ENCODE measurements at places on chromosomes 6 and 20.

DNA sequence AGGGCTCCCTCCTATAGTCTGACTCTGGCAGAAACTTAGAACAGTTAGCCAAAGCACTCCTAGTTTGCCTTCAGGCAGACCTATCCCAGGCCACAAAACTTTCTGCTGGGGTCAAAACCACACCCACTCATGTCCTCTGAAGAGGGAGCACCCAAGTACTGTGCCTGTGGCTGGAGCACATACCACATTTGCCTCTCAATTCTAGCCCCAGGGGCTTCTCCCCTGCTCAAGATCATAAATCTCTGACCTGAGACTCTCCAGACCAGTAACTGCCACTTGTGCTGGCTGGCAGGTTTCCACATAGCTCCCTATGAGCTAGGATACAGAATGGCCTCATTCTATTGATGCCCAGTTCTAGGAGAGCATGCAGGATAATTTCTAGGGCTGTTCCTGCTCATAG, 781.0 kb downstream of the EYS start:
- no peak for DNase-seq

DNA sequence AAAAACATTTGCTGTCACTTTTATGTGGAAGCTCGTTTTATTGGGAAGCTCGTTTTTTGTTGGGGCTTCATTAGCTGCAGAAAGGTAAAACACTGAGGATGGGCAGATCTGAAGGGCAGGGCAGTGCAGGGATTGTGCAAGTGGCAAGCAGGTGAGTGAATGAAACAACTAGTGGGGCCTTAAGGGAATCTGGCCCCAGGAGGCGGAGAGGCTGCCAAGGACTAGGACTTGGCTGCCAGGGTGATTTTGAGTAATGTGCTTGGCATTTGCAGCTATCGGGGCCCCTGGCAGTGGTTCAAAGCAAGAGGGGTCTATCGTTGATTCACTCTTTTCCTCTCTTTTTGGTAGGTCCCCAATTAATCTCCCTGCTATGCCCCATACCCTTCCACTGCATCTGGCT, 11.5 kb downstream of the IL22RA2 start:
- DNase-seq = no peak

GRCh38 chr6:164795056-164795815, 514.2 kb downstream of the C6orf118 start:
- DNase-seq = no peak

GRCh38 chr20:21302664-21303060, 469 bp upstream of the XRN2 start:
- no peak for DNase-seq

GRCh38 chr6:67127041-67127440, 1420.0 kb upstream of the EYS start:
- DNase-seq = no peak

DNA sequence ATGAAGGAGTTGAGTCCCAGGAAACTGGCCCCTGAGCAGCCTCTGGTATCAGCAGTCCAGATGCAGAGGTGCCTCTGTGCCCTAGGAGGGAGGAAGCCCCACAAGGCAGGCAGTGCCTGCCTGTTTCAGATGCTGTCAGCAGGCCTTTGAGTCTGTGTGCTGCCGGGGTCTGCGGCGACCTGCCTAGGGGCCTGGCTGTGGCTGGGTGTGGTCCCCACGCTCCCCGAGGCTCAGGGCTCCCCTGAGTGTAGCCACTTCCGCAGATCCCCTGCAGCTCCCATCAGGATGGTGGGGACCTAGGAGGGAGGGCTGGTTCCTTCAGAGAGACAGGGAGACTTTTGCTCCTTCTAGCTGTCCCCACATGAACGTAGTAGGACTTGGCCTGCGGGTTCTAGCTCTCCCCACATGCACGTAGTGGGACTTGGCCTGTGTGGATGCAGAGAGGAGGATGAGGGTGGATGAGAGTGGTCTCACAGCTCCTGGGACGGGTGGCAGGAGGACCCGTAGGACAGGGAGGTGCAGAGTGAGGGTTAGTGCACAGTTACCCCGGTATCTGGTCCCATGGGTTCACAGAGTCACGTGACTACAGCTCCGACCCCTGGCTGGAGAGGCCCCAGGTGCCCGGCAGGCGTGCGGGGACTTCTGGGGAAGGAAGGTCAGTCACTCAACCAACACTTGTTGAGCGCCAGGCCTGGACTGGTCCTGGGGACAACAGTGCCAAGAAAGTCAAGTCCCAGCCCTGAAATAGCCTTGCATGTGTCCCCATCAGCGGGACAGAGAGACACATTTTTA, 41.0 kb downstream of the CDH4 start:
- no peak for DNase-seq

DNA sequence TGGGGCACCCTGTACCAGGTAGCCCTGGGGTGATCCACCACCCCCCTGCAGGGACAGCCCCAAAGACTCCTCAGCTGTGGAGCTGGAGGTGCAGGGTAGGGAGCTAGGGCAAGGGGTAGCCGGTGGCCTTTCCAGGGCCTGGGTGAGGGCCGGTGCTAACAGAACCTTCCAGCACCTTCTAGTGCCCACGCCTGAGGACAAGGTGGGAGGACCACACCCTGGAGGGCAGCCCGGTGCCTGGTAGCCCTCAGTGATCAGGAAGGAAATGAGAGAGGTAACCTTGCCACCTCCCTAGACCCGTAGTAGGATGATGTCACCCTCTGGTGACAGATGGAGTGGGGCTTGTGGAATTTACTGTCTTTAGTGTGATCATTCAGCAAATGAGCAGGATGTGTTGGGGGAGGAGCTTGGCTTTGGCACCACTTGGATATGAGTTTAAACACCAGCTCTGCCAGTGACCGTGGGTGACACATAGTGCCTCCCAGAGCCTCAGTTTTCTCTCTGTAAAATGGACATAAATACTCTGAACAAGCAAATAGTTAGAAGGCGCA, 187.7 kb downstream of the NFATC2 start:
- no peak for DNase-seq
